ENCODE measurements at places on chromosomes 5 and 9.
A peak's percentile ranks its signal among the peaks of the same experiment; 100 is the strongest.

DNA sequence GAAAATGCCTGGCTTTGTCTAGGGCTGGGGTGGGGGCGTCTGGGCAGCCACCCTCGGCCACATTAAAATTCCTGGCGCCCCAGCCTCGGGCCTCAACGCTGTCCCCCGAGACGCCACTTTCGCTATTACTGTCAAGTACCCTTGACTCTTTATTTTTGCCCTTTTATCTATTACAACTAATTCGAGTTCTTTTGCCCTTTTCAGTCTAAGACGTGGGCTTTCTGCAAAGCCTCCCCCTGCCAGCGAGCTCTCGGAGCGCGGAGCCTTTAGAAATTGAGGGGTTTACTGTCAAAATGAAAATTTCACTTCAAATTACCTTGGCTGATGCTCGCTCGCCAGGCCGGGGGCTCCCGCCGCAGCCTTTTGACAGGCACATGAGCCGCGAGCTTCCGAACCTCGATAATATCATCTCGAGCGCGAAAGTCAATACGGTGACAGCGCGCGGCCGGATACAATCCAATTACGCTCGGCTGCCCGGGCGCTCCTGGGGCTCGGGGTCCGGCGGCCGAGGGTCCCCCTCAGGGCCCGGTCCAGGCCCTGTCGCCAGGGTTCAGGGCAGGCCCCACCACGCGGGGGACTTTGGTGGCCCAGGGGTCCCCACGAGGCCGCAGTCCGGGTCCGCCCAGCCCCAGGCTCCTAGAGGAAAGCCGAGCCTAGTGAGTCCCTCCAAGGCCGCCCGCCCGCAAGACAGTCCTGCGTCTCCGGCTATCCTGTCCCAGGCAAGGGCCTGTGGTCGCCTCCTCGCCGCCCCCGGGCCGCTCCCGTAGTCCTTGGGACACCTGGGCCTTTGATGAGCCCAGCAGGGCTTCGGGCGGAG, 6.7 kb downstream of the IRX4 start:
- no peak for DNase-seq

DNA sequence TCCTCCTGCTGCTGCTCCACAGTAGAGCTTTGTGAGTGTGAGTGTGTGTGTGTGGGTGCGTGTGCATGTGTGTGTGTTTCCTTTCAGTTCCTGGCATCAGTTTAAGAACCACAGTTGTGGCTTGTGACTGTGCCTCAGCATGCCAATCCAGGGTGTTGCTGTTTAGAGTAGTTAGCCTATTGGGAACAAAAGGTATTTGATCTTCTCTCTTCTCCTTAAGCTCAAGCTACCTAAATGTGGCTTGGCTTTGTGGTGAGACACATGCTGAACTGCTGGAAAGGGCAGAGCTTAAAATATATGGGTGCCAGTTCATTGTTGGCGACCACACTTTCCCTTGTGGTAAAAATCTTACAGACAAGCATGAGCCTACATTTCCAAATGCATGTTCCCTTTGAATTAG, 116.6 kb upstream of the BNC2 start:
- no peak for DNase-seq

- DNase-seq: peak; percentile 72
Measured at GRCh38 chr5:88140856-88141752, 127.5 kb downstream of the TMEM161B start.

DNA sequence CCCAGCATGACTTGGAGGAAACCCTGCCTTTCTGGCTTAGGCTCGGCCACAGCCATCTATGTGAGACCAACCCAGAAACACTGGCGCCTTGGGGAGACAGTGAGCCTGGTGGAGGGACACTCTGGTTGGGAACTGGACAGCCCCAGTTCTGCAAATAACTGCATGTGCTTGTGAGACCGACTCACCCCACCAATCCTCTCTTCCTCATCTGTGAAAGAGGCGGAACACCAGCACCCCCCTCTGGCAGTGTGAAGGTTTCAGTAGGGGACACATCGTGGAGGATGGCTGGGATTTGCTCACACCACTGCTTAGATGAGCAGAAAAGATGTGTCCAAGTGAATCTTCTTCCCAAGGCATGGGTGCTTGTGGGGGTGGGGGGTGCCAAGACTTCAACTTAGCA, 43.4 kb upstream of the N4BP3 start:
- DNase-seq: no peak

GRCh38 chr5:137054335-137054734, 444.8 kb downstream of the SPOCK1 start:
- DNase-seq: no peak

DNA sequence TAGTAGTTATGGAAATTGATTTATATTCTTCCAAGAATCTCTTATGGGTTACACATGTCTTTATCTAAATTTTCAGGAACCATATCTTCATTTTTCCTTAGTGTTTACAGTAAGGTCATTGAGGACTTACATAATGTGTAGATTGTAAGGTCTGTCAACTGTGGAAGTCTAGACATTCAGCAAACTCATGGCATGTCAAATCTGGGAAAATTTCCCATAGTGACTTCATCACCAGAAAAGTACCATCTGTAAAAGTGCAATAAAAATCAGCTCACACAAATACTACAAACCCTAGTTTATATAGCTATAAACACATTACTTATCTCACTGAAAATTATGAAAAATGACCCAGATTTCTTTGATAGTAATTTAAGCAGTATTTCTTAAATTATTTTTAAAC, 419.4 kb downstream of the MTRR start:
- no peak for DNase-seq
